DMS79 treated with DMSO at 0.1 percent for 48 hours (cell line): ENCODE measurements at places on chromosomes 16 and 17.

DNA sequence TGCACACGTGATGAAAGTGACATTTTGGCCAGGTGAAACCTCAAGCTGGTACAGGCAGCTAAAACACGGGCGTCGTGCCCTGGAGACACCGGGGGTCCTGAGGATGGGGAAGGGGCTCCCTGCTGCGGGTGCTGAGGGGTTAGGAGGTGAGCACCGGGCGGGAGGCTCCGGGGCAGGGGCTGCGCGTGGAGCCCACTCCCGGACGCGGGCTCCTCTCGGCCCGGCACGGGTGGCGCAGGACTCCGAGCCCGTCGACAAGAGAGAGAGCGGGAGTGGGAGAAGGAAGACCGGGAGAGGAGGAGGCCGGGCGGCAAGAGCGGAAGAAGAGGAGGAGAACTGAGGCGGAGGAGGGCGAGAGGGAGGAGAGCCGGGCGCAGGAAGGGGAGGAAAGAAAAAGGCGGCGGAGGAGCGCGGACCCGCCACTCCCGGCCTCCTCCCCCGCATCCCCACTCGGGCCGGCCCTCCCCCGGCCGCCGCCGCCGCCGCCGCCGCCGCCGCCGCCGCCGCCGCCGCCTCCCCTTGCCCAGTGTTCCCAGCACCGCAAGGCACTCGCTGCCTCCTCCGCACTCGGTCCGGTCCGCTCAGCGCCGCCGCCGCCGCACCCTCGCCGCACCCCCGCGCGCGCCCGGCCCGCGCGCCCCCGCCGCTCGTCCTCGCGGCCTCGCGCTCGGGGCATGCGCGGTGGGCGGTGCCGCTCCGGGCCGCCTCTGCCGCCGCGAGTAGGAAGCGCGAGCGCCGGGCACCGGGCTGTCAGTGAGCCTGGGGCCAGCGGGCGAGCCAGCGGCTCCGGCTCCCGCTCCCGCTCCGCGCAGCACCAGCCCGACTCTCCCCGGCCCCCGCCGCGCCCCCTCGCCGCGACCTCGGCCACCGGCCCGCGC is at the start of gene PRKCA:
TSS of gene PRKCA (plus strand) at position 750 of the 878 bp plus-strand sequence.
- DNase-seq = peak; percentile 8

DNA sequence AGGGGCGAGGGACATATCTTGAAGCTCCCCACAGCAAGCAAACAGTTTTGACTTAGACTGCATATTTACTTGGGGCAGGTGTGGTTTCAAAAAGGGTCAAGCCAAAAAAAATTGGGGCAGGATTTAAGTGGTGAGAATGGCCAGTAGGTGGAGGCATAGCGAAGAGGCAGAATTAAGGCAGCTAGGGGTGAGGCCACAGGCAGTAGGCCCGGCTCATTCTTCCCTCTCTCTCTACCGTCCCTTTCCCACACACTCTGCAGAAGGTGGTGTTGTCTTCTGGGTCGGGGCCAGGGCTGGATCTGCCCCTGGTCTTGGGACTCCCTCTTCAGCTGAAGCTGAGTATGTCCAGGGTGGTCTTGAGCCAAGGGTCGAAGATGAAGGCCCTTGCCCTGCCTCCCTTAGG is 2.6 kb downstream of the SHBG start:
- peak; percentile 11 for DNase-seq

- DNase-seq = no peak
These were observed 17.1 kb upstream of the VPS4A start for GRCh38 chr16:69294051-69294450.

DNA sequence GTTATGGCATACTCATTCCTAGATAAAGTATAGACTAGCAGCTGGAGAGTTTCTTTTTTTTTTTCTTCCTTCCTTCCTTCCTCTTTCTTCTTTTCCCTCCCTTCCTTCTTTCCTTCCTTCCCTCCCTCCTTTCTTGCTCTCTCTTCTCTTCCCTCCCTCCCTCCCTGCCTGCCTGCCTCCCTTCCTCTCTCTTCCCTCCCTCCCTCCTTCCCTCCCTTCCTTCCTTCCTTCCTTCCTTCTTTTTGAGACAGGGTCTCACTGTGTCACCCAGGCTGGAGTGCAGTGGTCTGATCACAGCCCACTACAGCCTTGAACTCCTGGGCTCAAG is 7.0 kb upstream of the SNTB2 start:
- no peak for DNase-seq

DNA sequence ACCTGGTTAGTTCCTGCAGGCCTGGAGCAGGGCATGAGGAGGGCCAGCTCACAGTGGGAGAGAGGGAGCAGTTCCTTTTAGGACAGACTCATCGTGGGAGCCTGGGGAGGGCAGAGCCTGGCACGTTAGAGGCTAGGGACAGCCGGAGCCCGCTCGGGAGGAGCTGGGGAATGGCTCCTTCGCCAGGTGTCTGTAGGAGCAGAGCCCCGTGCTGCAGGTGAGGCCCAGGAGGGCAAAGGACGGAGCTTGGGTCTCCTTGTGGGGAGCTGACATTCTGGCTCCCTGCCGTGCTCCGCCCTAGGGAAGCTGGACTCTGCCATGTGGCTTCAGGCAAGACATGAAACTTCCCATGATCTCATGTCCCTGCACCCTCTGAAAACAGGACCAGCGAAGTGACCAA is 18.7 kb upstream of the MTSS2 start:
- DNase-seq = no peak

DNA sequence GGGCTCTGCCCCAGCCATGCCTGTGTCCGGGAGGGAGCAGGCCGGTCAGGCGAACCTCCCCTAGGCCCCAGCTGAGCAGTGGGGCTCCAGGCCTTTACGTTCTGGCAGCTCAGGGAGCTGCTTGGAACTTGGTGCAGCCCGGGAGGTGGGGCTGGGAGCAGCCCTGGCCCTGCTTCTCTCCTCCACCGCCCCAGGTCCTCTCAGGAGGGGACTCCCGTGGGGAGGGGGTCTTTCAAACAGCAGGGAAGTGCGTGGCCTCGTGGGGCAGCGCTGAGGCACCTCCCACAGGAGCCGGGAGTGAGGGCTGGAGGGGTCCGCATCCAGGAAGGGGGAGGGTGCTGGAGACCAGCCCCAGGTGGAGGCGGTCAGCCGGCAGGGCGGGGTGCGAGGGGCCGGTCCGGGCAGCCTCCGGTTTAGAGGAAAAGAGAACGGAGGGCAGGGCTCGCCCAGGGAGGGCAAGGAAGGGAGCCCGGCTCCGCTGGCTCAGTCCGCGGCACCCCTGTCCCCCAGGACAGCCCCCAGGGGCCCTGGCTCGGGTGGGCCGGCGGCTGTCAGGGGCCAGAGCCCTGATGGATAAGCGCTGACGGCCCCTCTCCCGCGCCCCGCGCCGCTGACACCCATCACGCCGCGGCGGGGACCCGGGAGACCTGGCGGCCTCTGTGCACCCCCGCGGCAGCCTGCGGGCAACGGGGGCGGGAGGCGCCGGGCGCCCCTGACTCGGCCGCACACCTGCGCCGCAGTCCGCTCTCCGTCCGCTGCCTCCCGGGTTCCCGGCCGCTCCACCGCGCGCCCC is 587 bp upstream of the PRR35 start:
- no peak for DNase-seq
